Stimulated activated CD8-positive, alpha-beta memory T cell treated with anti-CD3 and anti-CD28 coated beads, Interleukin-4, amount 100 ng/mL, for 4 hours (primary cell): ENCODE measurements at places on chromosomes 12 and 14.

GRCh38 chr12:81078469-81079196 lies 754 bp downstream of the ACSS3 start:
- no peak for DNase-seq

GRCh38 chr12:89326239-89327040 lies 25.9 kb downstream of the DUSP6 start:
- DNase-seq: no peak

- no peak for DNase-seq
Observed at GRCh38 chr12:27434673-27435565, 11.6 kb upstream of the SMCO2 start.

GRCh38 chr14:77375164-77375950 lies 1.5 kb downstream of the TMED8 start:
- no peak for DNase-seq

DNA sequence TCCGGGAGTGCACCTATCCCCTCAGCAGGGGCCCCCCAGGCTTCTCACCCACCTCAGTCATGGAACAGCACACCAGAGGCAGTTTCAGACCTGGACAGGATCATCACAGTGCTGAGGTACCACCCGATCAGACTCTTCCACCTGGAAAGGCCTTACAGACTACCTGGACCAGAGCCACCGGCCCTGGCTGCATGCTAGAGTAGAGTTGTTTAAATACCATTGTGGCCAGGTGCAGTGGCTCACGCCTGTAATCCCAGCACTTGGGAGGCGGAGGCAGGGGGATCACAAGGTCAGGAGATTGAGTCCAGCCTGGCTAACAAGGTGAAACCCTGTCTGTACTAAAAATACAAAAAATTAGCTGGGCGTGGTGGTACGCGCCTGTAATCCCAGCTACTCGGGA lies 61.5 kb downstream of the TSPAN11 start:
- no peak for DNase-seq

GRCh38 chr14:29645117-29645516 lies 282.5 kb downstream of the PRKD1 start:
- no peak for DNase-seq

DNA sequence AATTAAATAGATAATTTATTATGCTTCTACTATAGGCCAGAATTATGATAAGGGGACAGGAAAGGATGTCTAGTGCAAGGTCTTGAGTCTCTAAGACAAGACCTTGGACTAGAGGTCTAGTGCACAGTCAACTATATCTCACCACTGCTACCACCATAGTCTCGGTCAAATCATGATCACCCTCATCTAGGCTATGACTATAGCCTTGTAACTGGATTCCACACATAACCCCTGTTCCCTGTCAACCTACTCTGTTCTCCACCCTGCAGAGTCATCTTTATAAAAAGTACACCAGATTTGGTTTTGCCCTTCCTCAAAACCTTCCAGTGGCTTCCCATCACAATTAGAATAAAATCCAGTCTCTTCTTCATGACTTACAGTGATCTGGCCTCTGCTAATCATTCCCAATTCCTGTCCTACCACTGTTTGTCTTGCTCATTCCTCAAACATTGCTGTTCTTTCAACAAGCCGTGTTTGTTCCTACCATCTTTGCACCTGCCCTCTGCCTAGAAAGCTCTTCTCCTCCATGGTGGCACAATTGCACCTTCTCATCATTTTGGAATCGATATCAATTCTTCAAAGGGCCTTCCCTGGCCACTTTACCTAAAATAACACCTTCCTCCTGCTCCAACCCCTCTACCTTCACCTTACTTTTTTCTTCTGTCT lies 169.4 kb downstream of the FOXN3 start:
- no peak for DNase-seq

DNA sequence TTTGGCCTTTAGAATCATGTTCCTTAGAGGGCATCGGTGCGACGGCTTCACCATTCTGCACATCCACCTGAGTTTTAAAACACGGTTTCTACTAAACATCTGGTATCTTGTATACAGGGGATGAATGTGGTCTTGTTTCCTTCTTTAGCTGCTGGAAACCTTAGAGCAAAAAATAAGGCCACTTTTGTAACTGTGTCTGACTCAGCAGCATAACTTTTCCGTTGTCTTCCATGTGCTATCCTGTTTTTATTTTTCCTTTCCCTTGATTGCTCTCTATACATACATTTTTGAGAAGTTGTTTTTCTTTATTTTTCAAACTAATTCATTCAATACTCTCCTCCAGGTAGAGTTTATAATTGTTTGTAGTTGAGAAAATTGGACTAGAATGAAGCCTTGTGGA lies 108.8 kb upstream of the PCED1B start:
- DNase-seq: no peak

DNA sequence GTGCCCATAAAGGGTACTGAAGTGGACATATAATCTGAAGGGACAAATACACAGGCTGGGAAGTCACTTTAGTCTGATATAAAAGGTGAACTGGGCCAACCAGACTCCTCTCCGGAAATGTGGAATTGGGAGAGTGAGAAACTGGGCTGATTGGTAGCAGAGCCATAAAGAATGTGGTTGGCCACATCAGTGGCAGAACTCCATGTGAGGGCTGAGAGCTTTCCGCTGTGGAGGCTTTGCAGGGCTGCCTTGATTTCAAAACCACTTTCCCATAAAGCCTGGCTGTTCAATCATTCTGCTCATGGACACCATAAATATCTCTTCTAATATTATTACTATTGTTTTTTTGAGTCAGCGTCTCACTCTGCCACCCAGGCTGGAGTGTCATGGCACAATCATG lies 220.3 kb downstream of the MON2 start:
- DNase-seq: no peak

DNA sequence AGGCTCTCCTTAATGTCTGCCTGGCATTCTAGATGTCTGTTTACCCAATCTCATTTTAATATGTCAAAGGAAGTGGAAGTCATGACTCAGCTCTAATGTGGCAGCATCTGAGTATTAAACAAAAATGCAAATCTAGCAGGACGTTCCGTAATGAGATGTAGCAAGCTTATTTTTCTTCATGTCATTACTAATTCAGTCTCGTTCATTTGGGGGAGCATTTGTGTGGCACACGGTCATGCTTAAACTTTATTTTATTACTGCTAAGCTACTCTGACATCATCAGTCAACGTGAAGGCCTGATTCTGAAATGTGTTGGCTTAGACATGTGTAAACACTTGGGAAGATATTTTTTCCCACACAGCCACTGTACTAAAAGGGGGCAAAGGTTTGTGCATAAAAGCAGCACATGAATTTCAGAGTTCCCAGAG lies 326.7 kb upstream of the TMPO start:
- DNase-seq: no peak

DNA sequence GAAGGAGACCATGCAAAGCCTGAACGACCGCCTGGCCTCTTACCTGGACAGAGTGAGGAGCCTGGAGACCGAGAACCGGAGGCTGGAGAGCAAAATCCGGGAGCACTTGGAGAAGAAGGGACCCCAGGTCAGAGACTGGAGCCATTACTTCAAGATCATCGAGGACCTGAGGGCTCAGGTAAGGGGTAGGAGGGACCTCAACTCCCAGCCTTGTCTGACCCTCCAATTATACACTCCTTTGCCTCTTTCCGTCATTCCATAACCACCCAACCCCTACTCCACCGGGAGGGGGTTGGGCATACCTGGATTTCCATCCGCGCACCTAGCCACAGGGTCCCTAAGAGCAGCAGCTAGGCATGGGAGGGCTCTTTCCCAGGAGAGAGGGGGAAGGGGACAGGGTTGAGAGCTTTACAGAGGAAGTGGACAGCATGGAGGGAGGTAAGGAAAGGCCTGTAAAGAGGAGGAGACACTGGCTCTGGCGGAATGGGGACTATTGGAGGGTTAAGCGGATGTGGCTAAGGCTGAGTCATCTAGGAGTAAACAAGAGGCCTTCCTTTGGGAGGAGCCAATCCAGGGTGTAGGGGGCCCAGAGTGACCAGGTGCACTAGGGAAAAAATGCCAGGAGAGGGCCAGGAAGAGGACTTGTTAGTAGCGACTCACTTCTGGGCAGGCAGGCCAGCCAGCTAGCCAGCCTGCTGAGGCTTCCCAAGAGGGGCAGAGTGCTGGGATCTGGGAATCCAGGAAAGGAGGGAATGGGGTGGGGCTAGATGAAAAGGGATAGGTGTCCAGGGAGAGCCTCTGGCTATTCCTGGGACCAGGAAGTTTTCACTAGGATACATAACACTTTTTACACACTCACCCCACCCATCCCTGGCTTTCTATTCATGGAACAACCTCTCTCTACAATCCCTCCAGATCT lies 754 bp downstream of the KRT18 start:
- no peak for DNase-seq

DNA sequence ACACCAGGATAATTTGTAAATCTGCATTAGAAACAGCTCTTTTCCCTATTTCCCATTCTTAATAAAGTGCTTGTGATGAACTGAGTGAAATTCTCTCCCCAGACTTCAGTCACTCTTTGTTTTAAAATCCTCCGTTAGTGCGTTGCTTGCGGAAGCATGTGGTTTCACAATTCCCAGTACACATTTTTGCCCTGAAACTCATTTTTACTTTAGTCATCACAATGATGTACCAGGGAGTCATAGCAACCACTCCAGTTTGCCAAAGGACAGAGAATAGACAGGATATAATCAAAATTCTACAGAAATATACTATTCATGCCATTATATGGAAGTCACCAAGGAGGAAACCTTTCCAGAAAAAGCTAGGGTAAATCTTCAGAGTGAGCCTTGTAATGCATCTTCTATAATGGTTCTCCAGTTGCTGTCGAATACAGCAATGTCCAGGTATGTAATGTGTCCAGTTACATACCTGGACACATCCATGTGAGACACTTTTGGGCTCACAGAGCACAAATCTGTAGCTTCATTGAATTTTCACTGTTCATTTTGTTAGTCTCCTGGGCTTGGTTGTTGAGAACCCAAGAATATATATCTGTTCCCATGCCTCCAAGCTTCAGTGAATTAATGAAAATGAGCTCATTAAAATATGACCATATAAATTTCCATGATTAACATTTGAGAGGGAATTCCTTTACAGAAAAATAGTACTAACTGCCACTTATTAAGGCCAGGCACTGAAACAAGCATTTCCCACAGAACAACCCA lies 57.8 kb downstream of the GPR135 start:
- DNase-seq: no peak

DNA sequence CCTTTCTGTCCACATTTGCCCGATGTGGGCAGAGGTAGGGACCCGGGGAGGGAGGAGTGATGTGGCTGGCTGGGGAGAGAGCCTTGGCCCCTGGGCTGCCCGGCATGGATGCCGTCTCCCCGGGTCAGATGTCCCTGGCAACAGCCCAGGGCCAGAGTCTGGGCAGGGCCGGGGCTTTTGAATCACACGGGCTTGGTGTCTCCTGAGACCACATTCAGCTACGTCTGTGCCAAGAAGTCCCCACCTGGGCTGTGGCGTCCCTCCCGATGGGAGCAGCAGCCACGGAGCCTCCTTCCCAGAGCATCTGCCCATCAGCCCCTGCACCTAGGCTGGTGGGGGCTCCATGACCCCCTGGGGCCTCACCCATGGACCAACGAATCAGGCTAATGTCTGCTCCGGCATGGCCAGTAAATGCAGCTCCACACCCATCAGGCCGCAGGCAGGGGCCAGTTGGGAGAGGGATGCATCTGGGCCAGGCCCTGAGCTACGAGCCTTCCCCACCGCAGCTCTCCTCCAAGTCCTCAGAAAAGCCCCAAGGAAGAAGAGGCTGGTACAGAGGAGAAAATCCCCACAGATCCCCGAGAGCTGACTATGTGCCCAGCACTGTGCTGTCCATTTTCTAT lies 109.4 kb downstream of the RFLNA start:
- no peak for DNase-seq

DNA sequence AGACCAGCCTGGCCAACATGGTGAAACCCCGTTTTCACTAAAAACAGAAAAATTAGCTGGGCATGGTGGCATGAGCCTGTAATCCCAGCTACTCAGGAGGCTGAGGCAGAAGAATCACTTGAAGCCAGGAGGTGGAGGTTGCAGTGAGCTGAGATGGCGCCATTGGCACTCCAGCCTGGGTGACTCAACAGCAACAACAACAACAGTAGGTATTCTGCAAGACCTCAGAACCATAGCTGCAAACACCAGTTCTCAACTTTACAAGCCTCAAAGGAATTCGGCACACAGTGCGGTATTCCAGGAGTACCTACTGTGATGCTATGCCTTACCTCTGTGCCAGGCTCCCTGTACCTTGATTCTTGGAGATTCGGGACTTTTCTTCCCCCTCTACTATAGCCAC lies 15.8 kb downstream of the FOXN3 start:
- no peak for DNase-seq

DNA sequence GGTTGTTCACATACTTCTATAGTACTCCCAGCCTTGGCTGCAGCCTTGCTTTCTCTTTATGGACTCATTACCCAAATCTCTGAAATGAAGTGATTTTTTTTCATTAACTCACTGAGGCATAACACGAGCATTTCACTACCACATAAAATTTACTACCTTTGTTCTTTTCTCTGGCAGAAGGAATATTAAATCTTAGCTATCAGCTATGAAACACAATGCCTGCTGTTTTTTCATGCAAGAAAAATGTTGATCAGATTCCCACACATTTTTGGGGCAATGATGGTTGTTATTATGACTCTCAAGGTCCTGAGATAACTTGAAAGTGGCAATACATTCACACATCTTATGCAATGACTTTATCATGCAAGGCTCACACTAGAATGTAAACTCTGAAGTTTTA lies 225.3 kb upstream of the ATP2B1 start:
- no peak for DNase-seq

DNA sequence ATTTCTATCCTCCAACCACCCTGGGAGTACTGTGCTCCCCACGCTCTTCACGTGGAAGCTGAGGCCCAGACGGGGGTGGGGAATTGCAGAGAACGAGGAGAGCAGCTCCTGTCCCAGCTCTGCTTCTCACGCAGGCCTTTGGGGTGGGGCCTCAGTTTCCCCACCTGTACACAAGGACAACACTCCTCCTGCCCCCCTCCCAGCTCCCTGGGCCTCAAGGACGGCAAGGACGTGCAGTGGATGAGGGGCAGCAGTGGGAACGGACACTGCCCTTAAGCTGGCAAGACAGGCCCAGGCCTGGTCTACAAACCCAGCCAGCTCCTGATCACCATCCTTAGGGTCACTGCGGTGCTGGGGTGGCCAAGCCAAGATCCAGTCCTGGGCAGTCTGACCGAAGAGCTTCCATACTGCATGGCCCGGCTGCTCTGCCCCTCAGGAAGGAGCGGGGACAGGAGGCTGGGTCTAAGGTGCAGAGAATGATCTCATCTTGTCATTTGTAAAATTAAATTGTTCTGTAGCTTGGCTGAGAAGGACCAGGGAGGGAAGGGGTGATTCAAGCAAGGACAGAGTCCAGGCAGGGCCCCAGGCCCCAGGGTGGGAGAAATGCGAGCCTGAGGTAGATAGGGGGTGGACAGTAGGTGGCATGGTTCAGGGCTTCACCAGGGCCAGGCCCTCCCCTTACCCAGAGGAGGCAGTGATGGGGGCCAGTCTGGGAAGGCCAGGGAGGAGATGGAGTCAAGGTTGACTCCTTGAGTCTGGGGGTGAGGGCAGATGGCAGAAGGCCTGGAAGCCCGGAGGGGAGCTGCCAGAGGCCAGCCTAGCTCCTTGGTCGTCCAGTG lies 1.3 kb upstream of the CLBA1 start:
- DNase-seq: no peak

GRCh38 chr12:29572938-29573337 lies 75.5 kb upstream of the OVCH1 start:
- no peak for DNase-seq
